Fibroblast of lung (primary cell): ENCODE measurements at places on chromosomes 4 and X. TPM values are rescaled to one million over a fixed set of nuclear protein-coding genes. Genes with fewer than 3 reads are reported as not detected.

Gene CXCL8
- 1.3 TPM in 2 replicates for total RNA-seq

Gene NPNT
- 5.9 and 20.3 TPM in 2 replicates for total RNA-seq

Gene GAGE2A
- not detected in 2 replicates for total RNA-seq

Gene DGKK
- not detected in 2 replicates for total RNA-seq

Gene DMRTC1
- total RNA-seq, result not detected in 2 replicates

Gene MAGEA8
- not detected in 2 replicates for total RNA-seq

Gene CCNB3
- 0.51 and 0.83 TPM in 2 replicates for total RNA-seq

Gene KLHL34
- 0.17 TPM in 1 of 2 replicates, not detected in the other for total RNA-seq

Gene MAGEA4
- total RNA-seq, result not detected in 2 replicates

Gene CABS1
- total RNA-seq, result not detected in 2 replicates

Gene SLC16A2
- 5.6 and 7.8 TPM in 2 replicates for total RNA-seq

Gene RPL34
- total RNA-seq, result 625 and 867 TPM in 2 replicates
